NCI-H1417 (cell line): ENCODE measurements at places on chromosomes 2 and 18.

DNA sequence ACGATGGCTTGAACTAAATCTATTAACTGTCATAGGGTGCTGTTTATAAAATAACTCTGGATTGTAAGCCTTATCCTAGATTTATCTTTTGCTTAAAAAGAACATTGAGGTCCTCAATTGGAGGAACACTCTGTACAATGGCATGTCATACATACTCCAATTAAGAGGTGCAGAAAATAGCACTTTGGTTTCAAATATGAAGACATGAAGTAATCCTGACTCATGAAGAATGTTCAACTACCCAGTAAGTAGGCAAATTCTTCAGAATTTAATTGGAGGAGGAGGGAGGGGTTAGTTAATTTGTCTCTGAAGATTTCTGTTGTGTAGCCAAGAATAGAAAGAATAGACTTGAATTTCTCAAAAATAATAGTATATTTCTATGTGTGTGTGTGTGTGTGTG, 36.1 kb downstream of the DCC start:
- no peak for DNase-seq

- peak; percentile 97 for DNase-seq
These were observed 24.5 kb upstream of the PPP4R1 start for GRCh38 chr18:9638886-9639285.

DNA sequence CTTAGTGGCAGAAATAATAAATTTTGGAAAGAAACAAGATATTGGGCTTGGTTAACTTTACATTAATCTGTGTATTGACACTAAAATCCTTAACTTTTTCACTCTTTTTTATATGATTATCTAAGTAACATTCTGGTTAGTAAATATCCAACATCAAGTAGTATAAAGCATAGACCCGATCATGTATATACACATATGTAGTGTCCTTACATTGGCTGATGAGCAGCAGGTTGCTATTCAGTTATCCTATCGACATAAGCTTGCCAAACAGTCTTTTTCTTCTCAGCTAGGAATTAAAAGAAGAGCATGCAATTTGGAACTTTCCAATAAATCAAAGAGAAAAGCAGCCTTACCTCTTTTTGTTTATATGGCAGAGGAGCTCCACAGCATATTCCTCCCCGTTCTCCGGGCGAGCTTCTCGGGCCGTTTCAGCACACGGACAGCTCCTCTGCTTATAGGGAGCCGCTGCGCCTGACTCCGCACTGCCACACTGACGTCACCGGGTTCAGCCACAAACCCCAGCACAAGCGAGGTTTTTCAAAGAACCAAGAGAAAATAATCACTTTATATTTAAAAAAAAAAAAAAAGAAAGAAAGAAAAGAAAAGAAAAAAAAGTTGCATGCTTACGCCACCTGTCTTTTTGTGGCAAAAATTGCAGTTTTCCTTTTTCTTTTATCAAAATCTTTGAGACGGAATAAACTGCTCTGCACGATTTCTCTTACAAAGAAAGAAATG, at the start of gene SCG2:
TSS of gene SCG2 (minus strand) at position 430 of the 735 bp plus-strand sequence. CDS start 3,079 bp downstream, outside the sequence.
- peak; percentile 79 for DNase-seq

GRCh38 chr2:73888388-73888787, 4.4 kb upstream of the ACTG2 start:
- no peak for DNase-seq

DNA sequence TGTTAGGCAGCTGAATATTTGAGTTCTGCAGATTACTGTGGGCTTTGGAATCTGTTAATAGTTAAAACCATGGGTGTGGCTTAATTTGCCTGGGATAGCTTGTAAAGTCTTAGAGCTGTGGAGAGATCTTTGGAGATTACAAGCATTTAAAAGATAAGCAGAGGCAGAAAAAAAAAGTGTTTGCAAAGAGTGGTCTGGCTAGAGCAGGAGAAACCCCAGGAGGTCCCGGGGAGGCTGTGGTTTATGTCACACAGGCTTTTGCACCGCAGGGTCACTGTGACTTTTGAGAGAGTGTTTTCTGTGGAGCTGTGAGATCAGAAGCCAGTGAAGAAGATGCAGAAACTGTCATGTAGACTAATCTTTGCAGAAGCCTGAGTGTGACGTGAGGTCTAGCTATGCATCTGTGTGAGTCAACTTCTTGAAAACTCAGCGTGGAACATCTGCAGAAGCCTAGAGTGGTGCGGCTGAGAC, 49.0 kb downstream of the SETBP1 start:
- no peak for DNase-seq
